Activated T-helper 17 cell treated with anti-CD3 and anti-CD28 coated beads, Interleukin-2, amount 50 U/mL, for 72 hours (primary cell): ENCODE measurements at places on chromosomes 6 and 20.

GRCh38 chr6:13371421-13372072 lies 43.2 kb upstream of the TBC1D7 start:
- ATAC-seq: no peak

DNA sequence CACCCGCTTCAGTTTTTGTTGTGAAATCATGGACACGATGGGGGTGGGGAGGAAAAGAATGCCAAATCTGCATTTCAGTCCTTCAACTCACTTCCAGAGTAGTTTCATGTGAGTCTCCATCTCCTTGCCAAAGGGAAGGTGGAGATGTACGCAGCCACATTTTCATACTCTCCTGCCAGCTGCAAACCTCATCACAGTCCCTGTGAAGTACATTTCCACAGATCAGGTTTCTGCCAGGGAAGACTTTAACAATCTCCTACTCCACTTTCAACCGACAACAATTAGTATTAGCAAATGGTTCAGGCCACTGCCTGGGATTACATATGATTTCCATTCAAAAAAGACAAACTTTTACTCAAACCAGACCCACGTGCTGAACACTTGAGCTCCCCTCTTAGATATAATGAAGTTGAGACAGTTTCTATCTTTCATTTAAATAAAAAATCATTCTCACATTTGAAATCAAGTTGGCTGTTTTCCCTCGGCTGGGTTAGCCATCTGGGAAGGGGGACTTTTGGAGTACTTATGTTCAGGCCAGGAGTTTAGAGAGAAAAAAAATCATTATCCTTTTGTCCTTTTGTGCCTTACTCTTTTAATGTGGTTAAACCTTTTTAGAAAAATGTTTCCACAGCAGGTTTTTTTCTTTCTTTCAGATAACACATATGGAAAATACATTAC lies 51.0 kb upstream of the CEP162 start:
- no peak for ATAC-seq

DNA sequence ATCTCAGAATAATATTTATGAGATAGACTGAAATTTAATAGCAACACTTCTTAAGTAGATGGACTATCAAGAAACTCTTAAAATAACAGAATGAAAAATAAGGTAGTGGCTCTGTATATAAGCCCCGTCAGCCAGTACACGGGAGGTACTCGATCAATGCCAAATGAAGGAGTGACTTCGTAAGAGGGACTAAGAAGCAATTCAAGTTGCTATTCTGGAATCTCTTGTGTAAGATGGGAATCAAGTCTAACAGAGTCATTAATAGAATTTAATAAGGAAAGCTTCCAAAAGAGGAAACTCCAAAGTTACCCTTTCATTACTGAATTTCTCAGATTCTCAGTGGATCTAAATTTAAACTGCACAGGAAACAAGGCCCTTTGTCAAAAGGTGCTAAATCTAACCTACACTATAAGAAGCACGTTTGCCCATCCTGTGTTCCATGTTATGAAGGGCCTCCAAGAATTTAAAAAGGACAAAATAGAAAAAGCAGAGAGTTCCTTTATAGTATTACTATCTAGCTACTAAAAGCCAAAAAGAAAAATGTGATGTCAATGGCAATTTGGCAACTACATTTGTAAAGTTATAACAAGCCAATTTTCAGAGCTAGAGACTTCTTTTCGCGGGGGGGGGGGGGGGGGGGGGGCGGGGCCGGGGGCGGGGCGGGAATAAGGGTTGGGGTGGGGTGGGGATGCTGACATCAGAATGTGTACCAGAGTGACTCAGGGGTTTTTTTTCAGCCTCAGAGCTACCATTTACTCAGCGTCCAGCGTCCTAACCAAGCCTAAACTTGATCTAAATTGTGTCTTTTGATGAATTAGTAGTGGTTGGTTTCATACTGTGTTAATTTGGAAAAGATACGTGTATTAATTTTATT lies 200.6 kb downstream of the GMPR start:
- ATAC-seq: peak; percentile 28

DNA sequence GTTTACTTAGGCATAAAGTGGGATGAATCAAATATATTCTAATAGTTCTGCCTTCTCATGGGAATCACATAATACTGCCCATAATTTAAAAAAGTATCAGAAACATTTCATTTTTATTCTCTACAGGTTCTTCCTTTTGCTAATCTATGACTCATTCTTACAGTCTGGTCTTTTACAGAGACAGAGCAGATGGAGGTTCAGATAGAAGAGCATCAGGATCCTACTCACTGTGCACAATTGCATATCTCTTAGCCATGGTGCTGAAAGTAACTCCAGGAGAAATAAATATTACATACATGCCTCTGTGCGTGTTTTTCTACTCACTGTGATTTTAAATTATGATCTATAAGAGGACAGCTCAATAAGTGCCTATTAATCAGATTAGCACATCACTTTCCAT lies 16.3 kb upstream of the OR2B6 start:
- ATAC-seq: no peak

GRCh38 chr6:63923139-63923739 lies 287.6 kb downstream of the PHF3 start:
- ATAC-seq: no peak

GRCh38 chr20:62409931-62410745 lies 3.1 kb upstream of the CABLES2 start:
- ATAC-seq: no peak

GRCh38 chr6:6749702-6750491 lies 161.4 kb downstream of the LY86 start:
- peak; percentile 97 for ATAC-seq

DNA sequence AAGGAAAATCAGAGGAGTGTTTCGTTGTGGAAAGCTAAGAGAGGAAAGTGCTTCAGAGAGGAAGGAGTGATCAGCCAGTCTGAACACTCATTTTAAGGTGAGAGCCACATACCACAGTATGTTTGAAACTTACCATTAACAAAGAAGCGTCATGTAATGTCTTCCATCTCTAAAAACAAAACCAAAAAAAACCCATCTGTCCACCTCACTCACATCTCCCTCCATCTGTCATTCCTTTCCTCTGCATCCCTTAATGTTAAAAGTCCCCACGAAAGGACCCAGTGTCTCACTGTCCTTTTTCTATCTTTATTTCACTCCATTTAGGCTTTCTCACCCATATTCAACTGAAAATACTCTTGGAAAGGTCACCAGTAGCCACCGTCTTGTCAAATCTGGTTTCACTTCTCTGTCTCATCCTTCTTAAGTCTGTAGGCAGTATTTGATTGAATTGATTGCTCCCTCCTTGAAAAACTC lies 59.4 kb upstream of the GNRH2 start:
- peak; percentile 72 for ATAC-seq

- no peak for ATAC-seq
Measured at GRCh38 chr6:44723439-44724197, 336.1 kb downstream of the CDC5L start.

GRCh38 chr20:57330998-57331397 lies 1.4 kb downstream of the SPO11 start:
- ATAC-seq: no peak

DNA sequence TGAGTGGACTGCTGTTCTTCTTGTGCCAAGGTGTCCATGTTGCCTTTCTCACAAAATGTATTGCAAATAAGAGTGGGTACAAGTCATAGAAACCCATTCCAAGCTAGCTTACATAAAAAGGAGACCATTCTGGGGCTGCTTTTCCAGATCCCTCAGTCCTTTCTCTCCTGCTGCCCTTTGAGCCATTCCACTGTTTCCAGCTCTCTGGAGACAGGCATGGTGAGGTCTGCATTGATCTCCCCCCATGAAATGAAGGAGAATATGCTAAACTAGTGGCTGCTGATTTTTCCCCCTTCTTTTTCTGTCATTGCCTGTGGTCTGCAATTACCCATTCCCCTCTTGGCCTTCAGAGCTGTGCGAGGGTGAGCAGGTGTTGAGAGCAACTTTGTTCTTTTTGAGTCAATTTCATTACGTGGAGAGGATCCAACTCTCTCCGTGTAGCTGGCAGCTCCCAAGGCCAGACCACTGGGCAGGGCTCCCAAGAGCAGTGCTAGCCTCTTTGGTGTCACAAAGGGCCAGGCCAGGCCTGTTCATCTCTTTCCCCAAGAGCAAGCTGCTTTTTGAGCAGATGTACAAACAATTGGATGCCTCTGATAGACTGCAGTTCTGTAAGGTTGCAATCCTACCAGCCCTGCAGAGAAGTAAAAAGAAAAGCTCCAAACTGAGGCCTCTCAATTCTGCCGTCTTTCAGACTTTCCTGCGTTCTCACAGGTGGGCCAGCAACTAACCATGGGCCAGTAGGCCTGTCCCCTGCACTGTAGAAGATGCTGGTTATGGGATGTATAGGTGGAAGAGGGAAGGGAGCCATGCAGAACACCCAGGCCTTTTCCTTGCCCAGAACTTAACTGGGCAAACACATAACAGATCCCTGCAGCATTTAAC lies 96.1 kb upstream of the ARMC2 start:
- ATAC-seq: no peak

DNA sequence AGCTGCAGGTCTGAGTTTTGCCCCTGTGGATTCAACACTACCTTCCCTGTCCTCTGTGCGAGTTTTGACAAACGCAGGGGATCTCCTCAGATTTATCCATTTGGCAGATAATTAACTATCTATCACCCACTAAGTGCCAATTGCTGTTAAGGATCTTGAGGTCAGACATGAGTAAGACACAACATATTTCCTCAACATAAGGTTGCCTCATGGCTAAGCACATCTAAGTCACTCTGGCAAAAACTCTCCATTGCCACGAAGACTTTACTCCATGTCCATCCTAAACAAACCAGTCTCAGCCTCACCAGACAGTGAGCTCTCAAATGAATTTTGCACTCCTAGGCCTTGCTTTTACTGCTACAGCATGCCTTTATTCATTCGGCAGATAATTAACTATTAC lies 408.4 kb downstream of the MAFB start:
- ATAC-seq: no peak

GRCh38 chr20:39133201-39133600 lies 171.1 kb downstream of the DHX35 start:
- no peak for ATAC-seq

GRCh38 chr6:87543696-87544473 lies 45.9 kb downstream of the RARS2 start:
- ATAC-seq: no peak

GRCh38 chr20:57401565-57401918 lies 10.3 kb downstream of the RBM38 start:
- no peak for ATAC-seq

DNA sequence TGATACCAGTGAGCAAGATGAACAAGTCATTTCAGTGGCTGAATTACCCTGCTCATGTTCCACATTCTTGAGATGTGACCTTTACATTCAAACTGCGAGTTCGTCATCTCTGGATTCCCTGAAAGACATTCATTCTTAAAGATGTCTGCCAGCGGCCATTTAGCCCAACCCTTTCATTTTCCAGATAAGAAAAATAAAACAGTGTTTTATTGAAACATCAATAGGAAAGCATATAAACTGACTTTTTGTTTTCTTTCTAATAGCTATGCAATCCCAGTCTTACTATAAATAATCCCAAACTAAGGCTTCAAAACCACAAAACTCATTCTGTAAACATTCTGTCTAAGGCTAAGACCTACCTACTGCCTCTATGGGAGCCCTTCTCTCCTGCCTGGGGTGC lies 134.0 kb downstream of the SAMD5 start:
- ATAC-seq: no peak

DNA sequence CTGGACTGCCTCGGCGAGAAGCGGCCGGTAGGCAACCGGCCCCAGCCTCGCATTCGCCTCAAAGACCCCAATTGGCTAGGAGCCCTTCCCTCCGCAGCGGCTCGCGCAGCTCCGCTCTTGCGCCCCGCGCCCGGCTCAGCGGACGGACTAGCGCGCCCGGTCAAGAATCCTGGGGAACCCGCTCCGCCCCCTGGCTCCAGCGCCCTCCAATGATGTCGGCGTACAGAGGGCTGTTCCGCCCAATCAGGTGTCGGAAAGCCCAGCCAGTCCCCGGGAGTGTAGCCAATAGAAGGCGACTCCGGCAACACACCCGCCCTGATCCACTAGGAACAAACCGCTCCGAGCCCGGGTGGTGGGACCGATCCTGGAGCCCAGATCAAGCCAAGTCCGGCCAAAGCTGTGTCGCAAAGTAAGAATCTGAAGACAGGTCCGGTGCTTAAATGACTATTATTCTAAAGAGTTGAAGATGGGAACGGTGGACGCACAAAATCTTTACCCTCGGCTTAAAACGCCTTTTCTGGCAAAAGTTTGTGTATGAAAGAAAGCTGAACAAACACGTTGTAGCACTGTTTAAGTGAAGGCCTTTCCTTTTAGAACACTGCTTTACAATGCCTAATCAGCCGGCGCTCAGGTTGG lies 132.2 kb downstream of the OGFRL1 start:
- ATAC-seq: peak; percentile 44

- no peak for ATAC-seq
Measured at GRCh38 chr20:57849521-57850215, 139.9 kb upstream of the PMEPA1 start.

DNA sequence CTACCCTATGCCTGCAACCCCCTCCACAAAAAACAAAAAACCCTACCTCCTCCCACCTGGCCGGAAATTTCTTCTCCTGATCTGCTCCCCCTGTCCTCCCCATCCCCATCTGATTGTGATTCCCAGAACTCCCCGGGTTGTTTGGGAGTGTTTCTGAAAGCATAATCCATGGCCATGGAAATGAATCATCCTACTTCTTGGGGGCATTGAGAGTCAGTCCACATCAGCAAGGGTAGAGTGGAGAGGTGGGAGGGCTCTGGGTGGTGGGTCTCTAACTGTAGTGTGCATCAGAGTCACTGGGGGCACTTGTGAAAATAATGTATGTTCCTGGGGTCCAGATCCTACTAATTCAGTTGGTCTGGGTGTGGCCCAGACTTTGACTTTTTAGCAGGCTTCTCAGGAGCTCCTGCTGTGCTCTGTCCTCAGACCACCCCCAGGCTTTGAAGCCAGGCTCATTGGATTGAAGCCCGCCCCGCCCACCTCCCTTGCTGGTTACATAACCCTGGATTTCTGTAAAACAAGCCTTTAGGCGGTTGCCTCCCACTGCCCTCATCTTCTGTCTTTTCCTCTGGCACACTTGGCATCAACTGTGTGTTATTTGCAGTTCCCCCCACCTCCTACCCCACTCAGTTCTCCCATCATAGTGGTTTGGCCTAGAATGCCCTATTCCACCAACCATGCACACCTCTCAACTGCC lies 10.5 kb downstream of the PIGT start:
- ATAC-seq: no peak

DNA sequence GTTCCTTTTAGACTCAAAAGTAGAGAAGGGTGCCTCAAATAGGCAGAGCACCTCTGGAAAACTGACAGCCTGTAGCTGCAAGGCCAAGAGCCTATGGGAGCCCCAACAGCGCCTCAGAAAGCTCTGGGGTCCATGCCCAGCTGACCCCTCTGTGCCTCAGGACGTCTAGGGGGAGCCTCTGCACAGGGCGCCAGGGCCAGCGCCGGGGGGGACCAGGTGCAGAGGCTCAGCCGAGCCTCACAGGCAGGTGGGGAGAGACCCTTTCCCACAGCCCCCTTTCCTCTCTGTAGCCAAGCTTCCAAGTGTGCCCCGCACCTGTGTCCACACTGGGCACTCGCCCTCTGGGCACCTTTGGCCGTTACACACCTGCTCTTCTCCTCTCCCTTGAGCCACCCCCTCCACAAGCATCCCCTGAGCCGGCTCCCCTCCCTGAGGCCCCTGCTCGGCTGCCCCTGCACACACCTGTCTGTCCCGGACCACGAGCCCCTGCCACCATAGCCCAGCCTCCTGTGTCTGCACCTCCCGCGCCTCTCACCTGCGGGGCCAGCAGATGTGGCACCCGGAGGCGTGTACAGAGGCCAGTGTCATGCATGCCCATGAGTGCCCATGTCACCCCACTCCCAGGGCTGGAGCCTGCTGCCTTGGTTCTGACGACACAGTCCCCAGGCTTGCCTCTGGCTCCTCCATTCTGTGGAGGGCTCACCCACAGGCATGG lies 53.2 kb downstream of the GINS1 start:
- no peak for ATAC-seq

- no peak for ATAC-seq
Measured at GRCh38 chr6:134774201-134774638, 175.7 kb downstream of the ALDH8A1 start.
